ENCODE measurements at places on chromosomes 2 and 18. TPM values are rescaled to one million over a fixed set of nuclear protein-coding genes. Genes with fewer than 3 reads are reported as not detected.
A peak's percentile ranks its signal among the peaks of the same experiment; 100 is the strongest.

Gene MROH2A
- total RNA-seq: not detected

DNA sequence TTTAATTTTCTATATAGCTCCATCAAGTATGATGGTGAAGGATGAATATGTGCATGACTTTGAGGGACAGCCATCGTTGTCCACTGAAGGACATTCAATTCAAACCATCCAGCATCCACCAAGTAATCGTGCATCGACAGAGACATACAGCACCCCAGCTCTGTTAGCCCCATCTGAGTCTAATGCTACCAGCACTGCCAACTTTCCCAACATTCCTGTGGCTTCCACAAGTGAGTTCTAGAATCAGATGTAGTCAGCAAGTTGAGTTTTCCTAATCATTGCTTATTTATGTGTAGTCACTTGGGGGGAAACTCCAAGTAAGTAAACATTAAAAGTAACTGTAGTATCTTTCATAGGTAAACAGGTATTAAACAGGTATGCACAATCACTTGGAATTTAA lies 24.8 kb downstream of the SMAD4 start:
- peak; percentile 50 for DNase-seq

DNA sequence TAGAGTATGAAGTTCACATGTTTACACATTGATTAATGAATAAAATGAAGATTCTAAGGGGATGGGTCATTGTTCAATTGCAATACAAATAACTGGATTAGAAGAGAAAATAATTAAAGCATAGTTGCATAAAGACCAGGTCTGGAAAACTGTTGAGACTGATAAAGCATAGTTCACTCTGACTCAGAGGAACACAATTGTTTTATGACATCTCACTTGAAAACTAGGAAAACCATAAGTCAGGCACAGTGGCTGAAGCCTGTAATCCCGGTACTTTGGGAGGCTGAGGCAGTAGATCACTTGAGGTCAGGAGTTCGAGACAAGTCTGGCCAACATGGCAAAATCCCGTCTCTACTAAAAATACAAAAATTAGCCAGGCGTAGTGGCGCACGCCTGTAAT lies 46.7 kb downstream of the PLA2R1 start:
- no peak for DNase-seq

DNA sequence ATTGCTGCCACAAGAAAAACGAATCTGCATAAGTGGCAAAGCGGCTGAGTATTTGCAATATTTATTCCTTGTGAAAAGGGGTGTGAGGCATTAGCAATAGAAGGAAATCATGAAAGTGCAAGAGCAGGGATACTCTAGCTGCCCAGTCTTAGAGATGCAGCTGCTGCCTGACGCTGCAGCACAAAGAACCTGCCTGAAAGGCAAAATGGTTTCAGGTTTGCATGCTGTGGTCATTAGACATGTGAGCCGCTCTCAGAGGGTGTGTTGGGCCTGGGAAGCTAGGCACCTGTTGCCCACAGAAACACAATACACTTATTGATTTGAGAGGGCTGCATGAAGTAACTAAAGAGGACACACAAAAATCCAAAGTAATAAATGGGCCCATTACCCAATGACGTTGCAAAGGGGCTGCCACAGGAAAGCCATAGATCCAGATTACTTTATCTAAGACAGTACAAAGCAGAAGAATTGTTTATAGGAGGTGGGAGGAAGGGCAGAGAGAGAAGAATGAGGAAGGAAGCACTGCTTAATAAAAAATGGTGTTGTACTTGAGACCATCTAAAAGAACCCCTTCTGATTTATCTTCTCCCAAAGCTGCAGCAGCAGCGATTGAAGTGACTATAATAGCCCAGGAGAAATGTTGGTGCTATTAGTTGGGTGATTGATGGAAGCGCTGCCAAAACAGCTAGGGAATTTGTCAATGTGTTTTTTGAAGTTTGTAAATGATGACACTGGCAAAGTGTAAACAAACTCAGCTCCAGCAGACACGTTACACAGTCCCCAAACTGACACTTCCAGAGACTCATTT lies 492.4 kb upstream of the ACVR2A start:
- no peak for DNase-seq

DNA sequence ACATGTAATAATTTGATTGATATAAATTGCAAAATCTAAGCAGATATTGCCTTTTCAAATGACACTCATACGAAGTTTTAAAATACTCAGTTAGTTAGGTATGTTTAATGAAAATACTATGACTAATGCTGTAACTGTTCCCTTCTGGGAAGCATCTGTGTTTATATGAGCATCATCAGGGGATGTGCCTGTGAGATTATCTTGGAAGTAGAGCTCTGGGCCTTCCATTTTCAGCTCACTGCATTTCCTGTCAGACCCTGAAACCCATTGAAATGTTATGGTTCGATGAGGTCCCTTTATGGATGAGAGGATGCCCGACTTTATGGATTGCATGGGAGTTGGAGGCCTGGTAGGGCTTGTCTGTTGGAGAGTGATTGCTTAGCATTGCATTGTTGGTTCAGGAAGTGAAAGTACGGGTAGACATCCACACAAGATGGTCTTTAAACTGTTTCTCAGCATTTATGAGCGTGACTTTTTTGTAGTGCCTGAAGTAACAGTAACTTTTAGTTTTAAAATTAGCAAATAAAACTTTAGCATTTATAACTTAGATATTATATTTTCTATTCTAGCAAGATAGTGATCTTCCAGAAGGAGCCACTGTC lies 28.7 kb downstream of the ELP2 start:
- DNase-seq: peak; percentile 94

GRCh38 chr2:100539221-100539620 lies 23.6 kb upstream of the PDCL3 start:
- DNase-seq: no peak

GRCh38 chr2:136167721-136168475 lies 49.9 kb upstream of the CXCR4 start:
- no peak for DNase-seq

Data from IMR-90 (cell line).